ENCODE measurements at places on chromosomes 2 and 18.

DNA sequence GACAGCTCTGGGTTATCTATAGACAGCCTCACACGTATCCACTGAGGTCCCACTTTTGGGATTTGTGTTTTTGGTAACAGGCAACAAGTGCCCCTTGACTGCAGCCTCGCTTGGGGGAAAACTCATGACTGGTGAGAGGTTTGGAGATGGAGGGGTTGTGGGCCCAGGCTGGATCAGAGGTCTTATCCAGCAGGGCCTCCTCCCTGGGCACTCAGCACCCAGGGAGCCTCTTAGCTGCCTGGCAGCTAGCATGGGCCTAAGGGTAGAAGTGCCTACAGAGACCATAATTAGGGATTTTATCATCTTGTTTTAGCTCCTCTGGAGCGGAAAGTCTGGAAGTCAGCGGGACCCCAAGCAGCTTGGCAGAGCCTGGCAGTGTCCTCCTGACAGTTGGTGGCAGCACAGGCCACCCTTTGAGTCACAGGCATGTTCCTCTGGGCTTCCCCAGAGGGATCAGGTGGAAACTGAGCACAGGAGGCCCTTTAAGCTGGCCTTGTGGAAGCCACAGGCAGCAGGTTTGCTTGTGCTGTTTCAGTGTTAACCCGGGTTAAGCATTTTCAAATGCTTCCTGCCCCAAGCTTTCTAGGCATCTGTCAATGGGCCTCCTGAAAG is 143.1 kb downstream of the KCTD1 start:
- no peaks in the 10 kb centered on the region for H3K4me1 ChIP-seq
- H3K36me3 ChIP-seq, result no peaks in the 10 kb centered on the region
- H3K4me3 ChIP-seq, result no peak overlapping the region
- no peaks in the 10 kb centered on the region for H3K27me3 ChIP-seq

GRCh38 chr2:171320208-171320621 is 113.6 kb downstream of the METTL8 start:
- peaks cover 20% of the 10 kb centered on the region for H3K36me3 ChIP-seq
- no peaks in the 10 kb centered on the region for H3K27me3 ChIP-seq
- H3K4me3 ChIP-seq, result no peak overlapping the region
- no peaks in the 10 kb centered on the region for H3K4me1 ChIP-seq
- DNase-seq, result no peak

DNA sequence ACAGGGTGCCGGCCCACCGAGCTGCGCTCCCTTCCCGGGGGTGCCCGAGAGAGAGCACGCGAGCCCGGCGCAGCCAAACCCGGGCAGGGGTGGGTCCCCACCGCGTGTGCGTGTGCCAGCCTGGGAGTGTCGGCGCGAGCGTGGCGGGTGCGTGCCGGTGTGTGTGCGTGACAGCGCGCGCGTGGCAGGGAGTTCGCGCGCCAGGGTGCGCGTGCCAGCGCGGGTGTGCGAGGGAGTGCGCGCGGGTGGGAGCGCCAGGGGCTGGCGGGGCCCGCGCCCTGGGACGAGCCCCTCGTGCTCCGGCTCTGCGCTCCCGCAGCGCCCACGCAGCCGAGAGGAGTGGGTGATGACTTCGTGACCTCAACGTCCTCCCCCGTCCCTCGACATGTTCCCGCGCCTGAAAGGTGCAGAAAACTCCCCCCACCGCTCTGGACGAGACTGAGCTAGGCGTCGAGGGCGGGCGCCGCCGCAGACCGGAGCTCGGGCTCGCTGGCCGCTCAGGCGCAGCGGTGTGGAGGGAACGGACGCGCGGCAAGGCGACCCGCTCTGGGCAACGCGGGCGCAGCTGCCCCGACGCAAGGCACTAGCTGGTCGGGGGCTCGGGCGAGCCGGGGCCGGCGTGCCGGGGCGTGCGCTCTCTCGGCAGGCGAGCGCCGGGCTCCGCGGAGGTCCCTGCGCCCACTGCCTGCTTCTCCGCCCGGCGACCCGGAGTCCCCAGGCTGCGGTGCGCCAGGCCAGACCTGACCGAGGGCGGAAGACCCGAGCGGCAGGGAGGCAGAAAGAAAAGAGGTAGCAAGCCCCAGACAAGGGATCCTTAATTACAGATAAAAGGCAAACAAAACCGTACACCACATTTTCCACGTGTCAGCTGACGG is 582.8 kb downstream of the ZEB2 start:
- no peaks in the 10 kb centered on the region for H3K4me1 ChIP-seq
- H3K4me3 ChIP-seq, result no peak overlapping the region
- H3K36me3 ChIP-seq, result no peaks in the 10 kb centered on the region
- DNase-seq, result no peak

DNA sequence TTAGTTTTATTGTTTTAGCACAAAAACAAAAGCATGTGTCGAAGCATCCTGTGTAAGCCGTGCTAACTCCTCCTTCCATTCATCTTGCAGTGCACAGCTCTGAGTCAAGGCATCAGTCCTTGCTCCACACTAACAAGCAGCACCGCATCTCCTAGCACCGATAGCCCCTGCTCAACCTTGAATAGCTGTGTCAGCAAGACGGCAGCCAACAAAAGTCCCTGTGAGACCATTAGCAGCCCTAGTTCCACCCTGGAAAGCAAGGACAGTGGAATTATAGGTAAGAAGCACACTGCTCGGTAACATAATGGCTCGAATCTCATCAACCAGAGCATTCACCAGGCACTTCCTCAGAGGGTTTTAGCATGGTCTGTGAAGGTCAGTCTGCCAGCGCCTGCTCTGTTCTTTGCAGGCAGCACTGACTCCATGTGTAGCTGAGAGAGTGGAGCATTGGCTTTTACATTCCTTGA is 136.2 kb downstream of the WDSUB1 start:
- no peak for DNase-seq
- no peak overlapping the region for H3K4me3 ChIP-seq
- H3K4me1 ChIP-seq, result peaks cover 21% of the 10 kb centered on the region

DNA sequence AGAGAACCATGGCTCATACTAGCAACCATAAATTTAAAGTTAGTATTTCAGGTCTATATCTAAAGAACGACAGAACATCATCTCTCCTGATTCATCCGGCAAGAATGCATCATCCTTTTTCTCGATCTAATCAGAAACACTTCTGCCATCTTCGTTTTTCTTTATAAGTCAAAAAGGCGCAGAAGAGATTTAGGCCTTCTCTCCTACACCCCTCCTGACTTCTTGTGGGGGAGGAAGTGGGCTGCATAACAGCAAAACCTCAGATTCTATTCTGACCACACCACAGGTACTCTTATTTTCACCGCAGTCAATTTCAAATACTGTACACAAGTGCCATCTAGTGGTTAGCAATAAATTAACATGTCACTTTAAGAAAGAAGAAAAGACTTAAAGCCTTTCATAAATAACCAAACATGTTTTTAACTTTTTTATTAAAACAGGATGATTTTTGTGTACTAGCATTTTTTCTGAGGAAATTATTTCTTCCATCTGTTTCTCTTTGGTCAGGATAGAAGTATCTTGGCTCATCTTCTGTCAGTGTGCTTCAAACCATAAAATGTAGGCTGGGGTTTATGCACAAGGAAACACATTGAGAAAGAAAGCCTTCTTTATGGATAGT is 48.4 kb upstream of the PIK3C3 start:
- H3K4me1 ChIP-seq, result peaks cover 3% of the 10 kb centered on the region
- DNase-seq, result peak; percentile 59
- H3K36me3 ChIP-seq, result no peaks in the 10 kb centered on the region
- H3K4me3 ChIP-seq, result no peak overlapping the region

GRCh38 chr2:56680971-56681631 is 497.3 kb downstream of the CCDC85A start:
- H3K4me1 ChIP-seq, result no peaks in the 10 kb centered on the region
- no peak overlapping the region for H3K4me3 ChIP-seq
- DNase-seq, result no peak
- no peaks in the 10 kb centered on the region for H3K27me3 ChIP-seq

- no peak overlapping the region for H3K4me3 ChIP-seq
- H3K27ac ChIP-seq, result no peak overlapping the region
- DNase-seq, result no peak
- no peaks in the 10 kb centered on the region for H3K27me3 ChIP-seq
Observed at GRCh38 chr18:72811047-72811446, 56.7 kb downstream of the NETO1 start.

- DNase-seq, result no peak
Observed at GRCh38 chr2:238642973-238643372, 204.9 kb upstream of the TWIST2 start.

DNA sequence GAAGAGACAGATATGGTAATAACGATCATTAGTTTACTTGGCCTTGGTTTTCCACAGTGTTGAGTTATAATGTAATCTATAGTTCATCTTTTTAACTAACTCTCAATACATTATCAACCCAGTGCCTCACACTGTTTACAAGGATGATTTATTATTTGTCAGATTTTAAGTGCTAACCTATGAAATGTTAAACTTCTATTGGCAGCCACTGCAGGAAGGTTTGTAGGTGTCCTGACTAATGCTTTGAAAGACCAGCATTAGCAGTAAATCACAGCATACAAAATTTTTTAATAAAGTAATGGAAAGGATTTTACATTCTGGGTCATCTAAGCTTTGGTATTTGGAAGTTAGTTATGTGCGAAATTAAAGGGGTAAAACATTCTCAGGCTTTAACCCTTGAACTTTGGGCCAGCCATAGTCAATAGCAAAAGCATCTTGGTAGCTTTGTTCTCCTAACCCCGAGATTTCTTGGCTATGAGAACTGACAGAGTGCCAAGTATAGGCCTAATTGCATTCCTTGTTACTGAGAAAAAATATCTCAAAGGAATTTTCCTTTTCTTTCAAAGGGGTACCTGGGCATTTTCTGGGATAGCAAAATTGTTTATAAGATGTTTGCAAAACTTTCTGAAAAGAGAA is 30.6 kb downstream of the SPATS2L start:
- no peak overlapping the region for H3K27ac ChIP-seq
- no peaks in the 10 kb centered on the region for H3K36me3 ChIP-seq
- DNase-seq, result no peak
- no peaks in the 10 kb centered on the region for H3K27me3 ChIP-seq

GRCh38 chr2:70633508-70633907 is 79.9 kb upstream of the TGFA start:
- H3K4me1 ChIP-seq, result peaks cover 4% of the 10 kb centered on the region
- no peak overlapping the region for H3K4me3 ChIP-seq
- H3K36me3 ChIP-seq, result no peaks in the 10 kb centered on the region
- no peak overlapping the region for H3K27ac ChIP-seq
- no peak for DNase-seq

- no peak overlapping the region for H3K4me3 ChIP-seq
- no peak for DNase-seq
- no peaks in the 10 kb centered on the region for H3K36me3 ChIP-seq
- no peaks in the 10 kb centered on the region for H3K4me1 ChIP-seq
- no peaks in the 10 kb centered on the region for H3K27me3 ChIP-seq
Observed at GRCh38 chr2:170258382-170258781, 80.4 kb downstream of the MYO3B start.

GRCh38 chr18:70674896-70675295 is 386.1 kb downstream of the SOCS6 start:
- H3K36me3 ChIP-seq, result no peaks in the 10 kb centered on the region
- H3K27ac ChIP-seq, result no peak overlapping the region
- no peaks in the 10 kb centered on the region for H3K27me3 ChIP-seq
- peaks cover 13% of the 10 kb centered on the region for H3K4me1 ChIP-seq
- no peak overlapping the region for H3K4me3 ChIP-seq

DNA sequence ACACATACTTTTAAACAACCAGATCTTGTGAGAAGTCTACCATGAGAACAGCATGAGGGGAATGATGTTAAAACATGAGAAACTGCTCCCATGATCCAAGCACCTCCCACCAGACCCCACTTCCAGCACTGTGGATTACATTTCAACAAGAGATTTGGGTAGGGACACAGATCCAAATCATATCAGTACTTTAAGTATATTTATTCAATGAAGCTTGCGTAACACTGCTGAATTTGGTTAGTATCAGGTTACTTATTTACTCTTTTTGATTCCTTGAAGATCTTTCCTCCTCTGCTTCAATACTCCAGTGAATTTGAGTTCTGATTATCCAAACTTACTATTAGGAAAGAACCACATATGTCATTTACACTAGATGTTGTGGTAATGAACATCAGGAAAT is 418.6 kb downstream of the PIK3C3 start:
- no peaks in the 10 kb centered on the region for H3K36me3 ChIP-seq
- no peak overlapping the region for H3K4me3 ChIP-seq
- no peak overlapping the region for H3K27ac ChIP-seq
- H3K4me1 ChIP-seq, result no peaks in the 10 kb centered on the region
- H3K27me3 ChIP-seq, result no peaks in the 10 kb centered on the region

DNA sequence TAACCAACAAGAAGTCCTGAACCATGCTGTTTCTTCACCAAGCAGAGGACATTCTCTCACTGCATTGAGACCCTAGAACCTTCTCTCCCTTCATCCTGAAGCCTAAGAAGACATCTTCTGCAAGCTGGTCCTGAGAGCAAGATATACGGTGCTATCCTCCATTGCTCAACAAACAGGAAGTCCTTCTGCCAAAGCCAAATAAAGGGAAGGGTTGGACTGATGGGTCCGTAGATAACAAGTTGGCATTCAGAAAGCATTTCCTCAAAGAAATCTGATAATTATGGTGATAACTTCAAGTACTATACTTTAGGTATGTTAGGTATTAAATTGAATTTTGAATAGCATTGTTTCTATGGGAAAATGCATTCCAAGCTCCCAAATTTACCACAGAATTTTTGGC is 23.3 kb downstream of the GRB14 start:
- H3K4me1 ChIP-seq, result no peaks in the 10 kb centered on the region
- DNase-seq, result no peak
- H3K36me3 ChIP-seq, result no peaks in the 10 kb centered on the region
- no peak overlapping the region for H3K27ac ChIP-seq

- no peaks in the 10 kb centered on the region for H3K36me3 ChIP-seq
- H3K4me1 ChIP-seq, result no peaks in the 10 kb centered on the region
- no peak for DNase-seq
- H3K4me3 ChIP-seq, result no peak overlapping the region
- no peaks in the 10 kb centered on the region for H3K27me3 ChIP-seq
- no peak overlapping the region for H3K27ac ChIP-seq
Observed at GRCh38 chr2:128345436-128346165, 26.9 kb upstream of the HS6ST1 start.

DNA sequence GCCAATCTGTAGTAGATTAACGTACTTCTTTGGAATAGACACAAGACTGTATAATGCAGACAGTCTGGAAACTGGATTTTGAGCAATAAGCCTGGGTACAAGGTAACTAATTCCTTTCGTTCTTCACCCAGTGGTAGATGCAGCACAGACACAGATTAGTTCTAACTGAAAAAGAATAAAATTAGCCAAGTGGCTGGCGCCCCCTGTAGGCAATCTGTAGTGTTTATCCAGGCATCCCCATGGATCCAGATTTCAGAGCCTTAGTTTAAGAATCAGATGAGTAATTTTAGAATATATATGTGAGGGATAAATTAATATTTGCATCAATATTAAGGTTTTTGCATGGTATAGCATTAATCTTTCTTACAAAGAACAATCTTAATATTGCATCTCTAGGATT is 563.9 kb downstream of the DCC start:
- no peaks in the 10 kb centered on the region for H3K27me3 ChIP-seq
- H3K4me3 ChIP-seq, result no peak overlapping the region
- no peaks in the 10 kb centered on the region for H3K4me1 ChIP-seq
- no peak overlapping the region for H3K27ac ChIP-seq
- DNase-seq, result peak; percentile 9
- H3K36me3 ChIP-seq, result no peaks in the 10 kb centered on the region

DNA sequence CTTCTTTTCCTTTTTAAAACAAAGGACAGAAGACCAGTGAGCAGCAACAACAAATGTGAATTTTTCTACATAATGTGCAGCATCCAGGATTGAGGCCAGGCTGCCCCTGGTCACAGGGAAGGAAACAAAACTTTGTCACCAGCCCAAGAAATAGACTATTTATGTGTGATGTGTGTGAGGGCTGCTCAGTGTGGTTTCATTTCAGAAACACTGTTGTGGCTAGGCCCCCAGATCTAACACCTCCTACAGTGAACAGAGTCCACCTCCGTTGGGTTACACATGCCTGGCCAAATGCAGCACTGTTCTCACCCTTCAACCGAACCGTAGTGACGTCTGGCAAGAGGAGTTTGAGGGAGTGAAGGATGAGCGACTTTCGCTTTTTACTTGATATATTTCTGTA is 146.3 kb upstream of the RIOK3 start:
- H3K27ac ChIP-seq, result no peak overlapping the region
- H3K36me3 ChIP-seq, result no peaks in the 10 kb centered on the region
- peaks cover 6% of the 10 kb centered on the region for H3K4me1 ChIP-seq
- no peak overlapping the region for H3K4me3 ChIP-seq
